Activated T-cell treated with anti-CD3 and anti-CD28 coated beads, Interleukin-2, amount 50 U/mL, for 48 hours (primary cell): ENCODE measurements at places on chromosomes 2 and 18.

GRCh38 chr2:79250656-79251055 is 91.1 kb upstream of the REG3A start:
- no peak for DNase-seq

DNA sequence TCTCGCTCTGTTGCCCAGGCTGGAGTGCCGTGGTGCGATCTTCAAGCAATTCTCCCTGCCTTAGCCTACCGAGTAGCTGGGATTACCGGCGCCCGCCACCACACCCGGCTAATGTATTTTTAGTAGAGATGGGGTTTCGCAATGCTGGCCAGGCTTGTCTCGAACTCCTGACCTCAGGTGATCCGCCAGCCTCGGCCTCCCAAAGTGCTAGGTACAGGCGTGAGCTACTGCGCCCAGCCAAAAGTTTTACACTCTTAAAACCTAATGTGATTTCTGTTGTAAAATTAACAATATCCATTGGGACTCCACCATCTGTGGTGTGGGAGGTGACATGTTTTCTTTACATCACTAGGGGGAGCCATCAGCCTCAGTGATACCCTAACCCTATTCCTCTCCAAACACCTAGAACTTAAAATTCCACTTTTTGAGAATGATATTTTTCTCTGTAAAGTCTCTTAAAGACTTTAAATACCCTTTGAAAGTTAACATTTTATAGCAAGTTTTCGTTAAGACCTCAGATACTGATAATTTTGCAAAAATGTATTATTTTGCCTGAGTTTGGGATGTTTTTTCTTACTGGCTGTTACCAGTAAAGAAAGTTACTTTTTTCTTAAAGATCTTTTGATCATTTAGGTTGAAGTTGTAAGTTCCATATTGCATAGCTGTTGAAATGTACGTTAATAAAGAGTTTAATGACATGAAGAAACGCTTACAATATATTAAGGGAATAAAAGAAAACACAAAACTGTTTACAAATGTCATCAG is 11.6 kb upstream of the EIF2AK2 start:
- DNase-seq, result peak; percentile 30

DNA sequence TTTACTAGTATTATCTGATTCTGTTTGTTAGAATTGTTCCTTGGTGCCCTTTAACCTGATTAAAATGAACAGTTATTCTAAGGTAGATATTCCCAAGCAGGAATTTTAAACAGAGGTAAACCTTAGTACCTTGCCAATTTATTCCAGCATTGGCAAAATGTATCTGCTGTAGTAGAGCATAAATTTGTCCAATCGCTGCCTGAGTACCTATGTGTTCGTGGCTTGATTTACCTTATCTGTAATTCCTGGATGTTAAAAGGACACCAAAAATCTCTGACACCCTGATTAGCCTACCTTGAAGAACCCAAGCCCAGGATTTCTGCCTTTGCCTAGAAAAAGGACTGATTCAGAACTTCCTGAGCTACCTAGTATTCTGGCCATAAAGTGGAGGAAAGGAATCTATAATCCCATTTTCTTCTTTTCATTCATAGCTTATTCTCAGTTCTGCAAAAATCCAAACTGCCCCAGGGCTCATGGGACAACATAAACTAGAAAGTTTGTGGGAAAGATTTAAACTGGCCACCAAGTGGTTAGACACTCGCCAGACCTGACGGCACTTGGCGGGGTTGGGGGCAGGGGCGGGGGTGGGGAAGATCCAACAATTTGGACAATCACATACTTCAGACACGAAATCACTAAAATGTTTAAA is 16.2 kb upstream of the ZCCHC2 start:
- no peak for DNase-seq

- DNase-seq, result no peak
These were observed 124.7 kb downstream of the DNAH6 start for GRCh38 chr2:84641021-84641420.

DNA sequence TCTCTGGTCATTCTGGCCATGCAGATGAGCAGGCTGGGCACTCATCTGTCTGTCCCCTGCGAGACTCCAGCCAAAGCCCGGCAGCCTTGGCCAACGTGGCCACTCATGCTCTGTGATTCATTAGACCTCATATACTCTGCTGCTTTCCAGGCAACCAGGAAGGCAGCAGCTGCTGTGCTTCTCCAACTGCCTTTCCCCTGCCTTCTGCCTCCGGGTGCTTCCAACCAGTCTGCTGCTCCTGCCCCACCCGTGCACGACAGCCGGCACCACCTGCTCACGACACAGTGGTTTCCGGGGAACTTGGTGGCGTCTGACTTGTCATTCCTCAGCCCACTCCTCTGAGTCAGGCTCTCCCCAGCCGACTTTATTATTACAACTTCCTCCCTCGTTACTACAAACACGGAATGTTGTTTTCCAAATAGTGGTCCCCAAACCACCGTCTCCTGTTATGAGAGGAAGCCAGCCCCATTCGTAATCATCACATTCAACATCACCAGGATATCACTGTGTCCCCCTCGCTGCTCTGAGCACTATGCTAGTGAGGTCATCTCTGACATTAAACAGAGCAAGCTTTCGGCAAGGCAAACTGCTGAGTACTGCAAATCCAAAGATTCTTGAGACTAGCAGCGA is 392.4 kb downstream of the ALK start:
- DNase-seq, result peak; percentile 55

DNA sequence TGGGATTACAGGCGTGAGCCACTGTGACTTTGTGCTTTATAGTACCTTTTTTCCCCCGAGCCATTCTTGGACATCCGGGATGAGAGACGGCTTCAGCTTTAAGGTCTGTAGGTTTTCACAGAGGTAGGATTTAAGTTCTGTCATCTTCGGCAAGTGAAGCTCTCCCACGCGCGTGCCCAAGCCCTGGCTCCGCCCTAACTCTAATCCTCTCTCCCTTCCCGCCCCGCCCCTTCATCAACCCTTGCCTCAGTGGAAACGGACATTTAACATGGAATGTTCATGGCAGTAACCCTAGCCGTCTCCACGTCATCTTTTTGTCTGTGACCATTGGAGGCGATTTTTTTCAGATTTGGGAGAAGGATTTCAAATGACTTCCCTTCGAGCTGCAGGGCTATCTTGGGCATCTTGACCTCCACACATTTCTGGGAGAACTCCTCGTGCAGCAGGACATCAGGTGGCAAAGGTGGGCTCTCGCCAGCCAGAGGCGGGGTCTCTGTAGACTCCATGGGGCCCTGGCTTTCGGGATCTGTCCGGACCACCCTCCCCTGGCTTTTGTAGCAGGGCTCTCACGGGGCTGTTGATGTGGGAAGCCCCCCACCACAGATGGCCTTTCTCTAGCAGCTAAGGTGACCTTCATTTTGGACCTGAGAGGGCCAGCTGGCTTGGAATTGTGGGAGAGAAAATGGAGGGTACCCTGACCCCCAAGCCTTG is 6.8 kb downstream of the COLEC11 start:
- DNase-seq, result no peak

DNA sequence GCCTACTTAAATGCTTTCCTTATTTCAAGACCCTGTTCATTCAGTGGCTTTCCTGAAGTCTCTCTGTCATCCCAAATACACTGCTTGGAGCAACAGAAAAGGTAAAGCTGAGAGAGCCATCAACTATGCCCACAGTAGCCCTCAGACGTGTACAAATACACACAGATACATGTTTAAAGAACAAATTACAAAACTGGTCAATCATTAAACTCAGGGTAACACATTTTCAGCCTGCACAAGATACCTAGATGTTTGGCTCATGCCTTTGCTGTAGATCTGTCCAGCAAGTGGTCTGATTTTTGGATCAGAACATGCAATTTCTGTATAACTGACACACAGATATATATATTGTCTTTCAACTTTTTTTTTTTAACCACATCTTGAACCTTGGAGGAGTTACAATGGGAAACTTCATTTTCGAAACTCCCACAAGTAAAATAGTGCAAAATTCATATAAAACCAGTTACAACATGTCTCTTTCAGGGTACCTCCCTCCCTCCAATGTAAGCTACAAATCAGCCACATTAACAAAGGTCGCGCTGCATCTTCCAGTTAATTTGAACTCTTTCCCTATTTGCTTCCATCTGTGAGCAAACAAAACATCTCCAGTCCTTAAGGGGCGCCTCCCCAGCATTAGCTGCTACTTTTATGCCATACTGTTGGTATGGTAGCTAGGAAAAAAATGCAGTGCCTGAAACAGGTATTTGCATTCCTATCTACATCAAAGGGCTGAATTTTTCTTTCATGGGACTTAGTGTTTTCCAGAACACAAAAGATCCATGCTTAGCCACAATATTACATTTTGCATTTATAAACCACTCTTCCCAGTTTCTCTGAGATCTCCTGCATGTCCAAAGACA is 311.9 kb downstream of the NRXN1 start:
- no peak for DNase-seq

DNA sequence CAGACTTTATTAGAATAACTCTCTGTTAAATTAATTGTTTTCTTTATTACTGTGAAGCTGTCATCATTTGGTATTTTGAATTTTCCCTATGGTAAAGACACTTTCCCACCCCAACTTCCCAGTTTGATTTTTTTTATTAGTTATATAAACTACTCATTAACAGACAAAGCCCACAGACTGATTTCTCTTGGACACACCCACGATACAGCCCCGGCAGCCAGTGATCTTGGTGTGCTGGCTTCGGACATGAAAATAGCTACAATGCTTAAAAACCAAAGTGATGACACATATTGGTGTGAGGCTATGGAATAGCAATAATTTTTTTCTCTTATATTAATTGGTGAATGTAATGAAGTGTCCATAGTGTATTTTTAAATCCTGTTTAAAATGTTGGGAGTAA is 225.4 kb upstream of the SIX3 start:
- DNase-seq, result no peak

- DNase-seq, result no peak
These were observed 470.8 kb downstream of the KCNJ3 start for GRCh38 chr2:155169317-155169716.

DNA sequence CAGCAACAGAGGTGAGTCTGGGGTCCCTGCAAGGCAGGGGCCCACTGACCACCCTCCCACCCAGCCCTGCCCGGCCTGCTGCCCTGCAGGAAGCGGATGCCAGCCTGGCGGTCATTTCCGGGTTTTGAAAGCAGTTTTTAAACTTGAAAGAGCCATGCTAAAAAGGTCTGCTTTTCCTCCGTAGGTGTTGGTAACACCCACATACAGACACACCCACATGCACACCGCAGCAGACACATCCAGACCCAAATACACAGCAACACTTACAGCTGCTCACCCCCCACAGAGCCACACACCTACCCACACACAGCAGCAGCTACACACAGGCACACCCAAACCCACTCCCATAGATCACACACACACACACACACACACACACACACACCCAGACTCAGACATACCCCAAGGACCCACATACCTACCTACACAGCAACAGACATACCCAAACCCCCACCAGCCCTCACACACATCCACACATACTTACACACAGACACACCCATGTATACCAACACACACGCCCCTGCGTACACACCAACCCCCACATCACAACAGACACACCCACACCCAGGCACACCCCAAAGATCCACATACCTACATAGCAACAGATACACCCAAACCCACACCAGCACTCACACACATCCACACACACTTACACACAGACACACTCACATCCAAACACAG is 7.6 kb downstream of the ZFP36L2 start:
- peak; percentile 69 for DNase-seq
